ENCODE measurements at places on chromosomes 16 and 17. TPM values are rescaled to one million over a fixed set of nuclear protein-coding genes. Genes with fewer than 3 reads are reported as not detected.

- no peak for DNase-seq
Observed at GRCh38 chr17:49341356-49341755, 20.7 kb downstream of the ZNF652 start.

GRCh38 chr17:65061646-65062045, 5.1 kb upstream of the GNA13 start:
- DNase-seq, result no peak

- DNase-seq, result no peak
Observed at GRCh38 chr16:89049484-89050118, 44.1 kb upstream of the ACSF3 start.

DNA sequence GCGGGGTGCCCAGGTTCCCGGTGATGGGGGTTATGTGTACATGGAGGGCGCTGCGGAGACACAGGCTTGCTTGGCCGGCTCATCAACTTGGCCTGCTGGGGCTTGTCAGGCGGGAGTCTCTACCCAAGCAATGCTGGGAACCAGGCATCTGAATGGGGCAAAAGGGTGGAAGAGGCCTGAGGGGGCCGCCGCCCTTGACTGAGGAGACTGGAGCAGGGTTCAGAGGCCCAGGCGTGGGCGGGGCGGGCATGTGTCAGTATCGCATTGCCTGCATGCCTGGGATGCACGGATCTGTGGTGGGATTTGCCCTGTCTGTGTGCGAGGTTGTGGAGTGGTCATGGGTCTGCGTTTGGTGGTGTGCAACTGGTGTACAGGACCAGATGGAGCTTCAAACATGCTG, 21.1 kb downstream of the ARHGAP23 start:
- DNase-seq, result no peak

GRCh38 chr16:920051-920681, 50.6 kb downstream of the LMF1 start:
- no peak for DNase-seq

NT5M gene
- total RNA-seq, result 2.7 TPM

- no peak for DNase-seq
Observed at GRCh38 chr17:1588821-1589585, 26.4 kb upstream of the PITPNA start.

DNA sequence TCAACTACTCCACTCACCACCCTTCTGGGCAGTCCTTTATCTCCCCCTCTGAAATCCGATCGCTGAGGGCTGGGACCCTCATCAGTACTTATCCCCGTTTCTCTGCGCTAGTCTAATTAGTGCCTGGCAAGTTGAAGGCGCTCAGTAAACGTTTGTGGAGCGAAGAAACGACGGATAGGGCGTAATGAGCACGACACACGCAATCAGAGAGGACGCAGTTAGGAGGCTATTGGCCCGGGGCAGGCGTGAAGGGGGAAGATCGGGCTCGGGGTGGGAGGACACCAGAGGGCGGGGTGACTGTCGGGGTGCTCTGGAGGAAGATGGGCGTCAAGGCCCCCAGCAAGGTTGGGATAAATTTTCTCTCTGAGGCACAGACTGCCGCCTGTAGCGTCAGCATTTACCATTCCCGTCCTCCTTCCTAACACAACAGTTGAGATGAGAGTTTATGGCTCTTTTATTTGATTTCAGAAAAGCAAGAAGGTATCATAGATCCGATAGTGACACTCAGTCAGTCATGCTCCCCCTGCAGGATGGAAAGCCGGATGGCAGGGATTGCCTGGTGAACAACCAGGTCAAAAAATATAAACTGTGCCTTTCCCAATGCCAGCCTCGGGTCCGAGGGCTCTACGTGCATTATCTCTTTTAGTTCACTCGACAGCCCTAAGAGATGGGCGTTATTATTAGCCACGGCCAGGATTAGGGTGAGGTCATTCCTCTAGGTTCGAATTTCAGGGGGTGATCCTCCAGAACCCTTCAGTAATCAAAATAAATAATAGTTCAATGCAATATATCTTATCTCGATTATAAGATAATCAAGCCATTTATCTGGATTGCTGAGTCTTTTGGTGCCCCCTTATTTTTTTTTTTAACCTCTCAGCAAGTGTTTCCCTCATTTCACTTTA, 9.5 kb upstream of the ARL4D start:
- DNase-seq, result peak; percentile 42

FOXJ1 gene
- 0.39 TPM for total RNA-seq

STH gene
- total RNA-seq, result not detected

DNA sequence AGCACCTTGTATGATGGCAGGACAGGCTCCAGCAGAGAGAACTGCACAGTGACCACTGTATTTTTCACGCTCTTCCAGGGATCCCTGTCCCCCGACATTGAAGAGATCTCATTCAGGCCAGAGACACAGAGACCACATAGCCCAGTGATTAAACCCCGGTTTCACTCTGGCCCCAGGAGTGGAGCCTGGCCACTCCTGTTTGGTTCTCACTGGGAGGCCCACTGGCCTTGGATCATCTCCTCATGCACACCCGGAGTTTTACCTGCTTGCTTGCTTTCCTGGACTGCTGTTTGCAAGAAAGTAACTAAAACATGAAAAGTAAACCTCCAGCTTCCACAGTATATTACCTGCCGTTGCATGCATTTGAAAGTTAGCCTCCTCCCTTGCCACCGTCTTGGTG, 13.2 kb upstream of the CLEC18C start:
- DNase-seq, result no peak

DNA sequence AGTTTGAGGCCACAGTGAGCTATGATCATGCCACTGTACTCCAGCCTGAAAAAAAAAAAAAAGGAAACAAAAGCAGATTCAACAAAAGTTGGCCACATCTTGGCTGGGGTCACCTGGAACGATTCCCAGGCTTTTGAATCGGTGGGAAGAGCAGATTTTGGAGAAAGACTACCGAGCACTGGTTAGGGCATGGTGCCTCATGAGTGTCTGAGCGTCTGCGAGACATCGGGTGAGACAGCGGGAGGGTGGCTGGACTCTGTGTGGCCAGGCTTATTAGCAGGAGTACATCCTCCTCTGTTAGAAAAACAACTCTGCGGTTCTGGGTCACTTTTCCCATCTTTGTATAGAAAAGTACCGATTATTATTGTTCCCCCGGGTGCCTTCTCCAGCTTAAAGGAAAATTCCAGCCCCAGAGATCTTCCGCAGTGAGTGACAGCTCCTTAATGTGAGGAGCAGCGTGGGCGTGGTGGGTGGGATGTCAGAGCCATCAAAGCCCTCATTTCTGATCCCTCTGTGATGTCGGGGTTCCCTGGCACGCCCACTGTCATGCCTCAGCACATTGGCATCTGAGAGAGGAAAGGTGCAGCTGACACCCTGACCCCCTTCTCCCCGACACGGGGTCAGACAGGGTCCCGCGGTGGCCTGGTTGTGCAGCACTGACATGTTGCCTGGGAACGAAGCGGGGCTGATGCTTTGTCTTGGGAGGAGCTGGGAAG, 6.9 kb downstream of the RGS9 start:
- DNase-seq, result no peak

DNA sequence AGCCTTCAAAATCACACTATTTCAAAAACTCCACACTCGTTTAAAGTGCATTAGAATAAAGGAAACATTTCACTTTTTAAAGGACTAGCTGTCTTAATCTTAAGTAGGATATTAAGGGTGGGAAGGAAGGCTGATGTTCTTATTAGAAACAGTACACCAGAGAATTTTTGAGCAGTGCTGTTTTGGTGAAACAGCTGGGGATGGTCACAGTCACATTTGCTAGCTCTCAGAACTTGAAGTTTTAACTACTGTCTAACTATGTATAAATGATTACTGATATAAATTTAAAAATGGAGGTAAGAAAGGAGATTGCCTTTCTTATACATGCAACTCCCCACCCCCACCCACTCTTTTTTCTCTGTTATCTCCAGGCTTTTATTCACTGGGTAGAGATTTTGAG, 38.5 kb upstream of the SLC5A11 start:
- no peak for DNase-seq

EVPLL gene
- total RNA-seq, result not detected

TP53TG3E gene
- total RNA-seq, result not detected

MRPL12 gene
- total RNA-seq, result 84.5 TPM

DNA sequence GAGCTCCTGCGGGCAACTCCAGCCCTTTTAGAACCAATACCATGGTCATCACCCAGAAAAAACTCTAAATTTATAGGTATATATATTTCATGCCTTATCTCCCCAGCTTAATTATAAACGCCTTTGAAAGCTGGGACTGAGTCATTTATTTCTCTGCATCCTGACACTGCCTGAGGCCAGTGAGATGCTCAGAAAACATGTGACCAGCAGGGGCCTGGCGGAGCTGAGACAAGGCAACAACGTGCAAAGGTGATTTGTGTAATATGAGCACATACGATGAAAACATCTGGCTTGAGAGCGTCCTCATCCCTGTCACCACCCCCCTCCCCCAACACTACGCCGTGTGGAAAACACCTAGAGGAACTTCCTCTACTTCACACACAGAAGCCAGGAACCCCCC, 22.7 kb downstream of the NXN start:
- DNase-seq, result no peak

ADAD2 gene
- 0.06 TPM for total RNA-seq

DNA sequence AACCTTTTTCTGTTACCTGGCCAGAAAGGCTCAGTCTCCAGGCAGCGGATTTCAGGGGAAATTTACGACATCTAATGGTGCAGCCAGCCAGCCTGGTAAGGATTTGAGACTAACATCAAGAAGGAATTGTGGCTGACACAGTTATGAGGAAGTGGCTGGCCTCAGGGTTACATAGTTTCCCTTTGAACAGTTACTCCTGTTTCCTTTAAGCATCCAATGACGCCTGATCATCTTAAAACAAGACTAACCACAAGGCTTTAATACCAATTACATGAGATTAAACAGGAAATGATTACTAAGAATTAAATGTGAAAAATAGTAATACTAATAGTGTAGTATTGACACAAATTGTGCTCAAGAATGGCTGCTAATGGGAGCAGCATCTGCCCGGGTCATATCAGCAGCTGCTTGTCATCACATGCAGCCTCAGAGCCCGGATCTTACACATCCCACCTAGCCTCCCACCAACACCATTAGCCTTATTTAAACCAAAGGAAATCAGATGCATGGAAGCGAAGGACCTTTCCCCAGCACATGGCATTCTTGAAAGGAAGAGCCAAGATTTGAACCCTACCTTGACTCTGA, 431.8 kb downstream of the PMP22 start:
- no peak for DNase-seq

DNA sequence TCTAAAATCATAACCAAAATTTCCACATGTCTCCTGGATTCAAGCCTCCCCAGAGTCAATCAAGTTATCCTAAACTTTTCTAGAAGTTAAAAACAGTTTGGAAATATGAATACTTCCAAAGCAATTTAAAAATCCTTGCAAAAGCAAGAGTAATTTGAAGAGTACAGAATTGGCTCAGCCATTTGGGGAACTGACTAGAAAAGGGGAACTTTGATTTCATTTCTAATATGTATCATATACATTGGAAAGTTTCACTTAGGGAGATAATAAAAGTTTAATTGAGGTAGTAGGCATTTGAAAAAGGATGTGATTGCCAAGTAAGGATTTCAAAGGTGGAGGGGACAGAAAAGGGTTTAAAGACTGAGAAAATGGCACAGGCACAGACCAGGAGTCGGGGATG, 9.0 kb upstream of the SLFN12L start:
- no peak for DNase-seq

DNA sequence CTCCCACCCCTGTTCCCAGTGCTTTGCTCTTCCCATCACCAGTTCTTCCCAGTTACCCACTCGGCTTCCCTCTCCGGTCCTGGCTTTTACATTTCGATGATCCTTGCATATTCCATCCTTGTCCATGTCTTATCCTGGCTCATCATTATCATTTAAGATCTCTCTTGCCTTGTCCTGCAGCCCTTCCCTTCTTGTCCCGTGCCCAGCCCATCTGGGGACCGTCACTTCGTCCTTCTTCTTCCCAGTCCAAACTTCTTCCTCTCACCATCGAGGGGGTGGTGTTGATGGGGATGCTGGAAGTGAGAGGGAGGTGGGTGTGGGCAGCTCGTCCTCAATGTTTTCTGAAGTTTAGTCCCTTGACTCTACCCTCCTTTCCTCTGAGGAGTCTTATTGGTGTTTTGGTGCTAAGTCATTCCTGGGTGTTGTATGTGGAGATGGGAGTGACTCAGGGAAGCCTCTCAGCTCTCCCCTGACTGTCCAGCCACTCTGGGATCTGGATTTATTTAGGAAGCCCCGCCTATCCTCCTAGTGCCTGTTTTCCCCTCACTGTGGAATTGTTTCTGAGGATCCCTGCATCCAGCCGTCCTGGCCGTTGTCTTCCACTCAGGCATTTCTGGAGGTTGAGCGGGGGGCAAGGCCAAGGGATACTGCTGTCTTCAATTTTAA, 975 bp downstream of the SNX29 start:
- DNase-seq, result no peak

IGFBP4 gene
- total RNA-seq, result 577 TPM

CDK10 gene
- total RNA-seq, result 36.9 TPM

GRCh38 chr17:19592316-19592715, 56.2 kb upstream of the ALDH3A2 start:
- no peak for DNase-seq

- no peak for DNase-seq
Observed at GRCh38 chr16:75322740-75323139, 71.3 kb upstream of the BCAR1 start.

DNA sequence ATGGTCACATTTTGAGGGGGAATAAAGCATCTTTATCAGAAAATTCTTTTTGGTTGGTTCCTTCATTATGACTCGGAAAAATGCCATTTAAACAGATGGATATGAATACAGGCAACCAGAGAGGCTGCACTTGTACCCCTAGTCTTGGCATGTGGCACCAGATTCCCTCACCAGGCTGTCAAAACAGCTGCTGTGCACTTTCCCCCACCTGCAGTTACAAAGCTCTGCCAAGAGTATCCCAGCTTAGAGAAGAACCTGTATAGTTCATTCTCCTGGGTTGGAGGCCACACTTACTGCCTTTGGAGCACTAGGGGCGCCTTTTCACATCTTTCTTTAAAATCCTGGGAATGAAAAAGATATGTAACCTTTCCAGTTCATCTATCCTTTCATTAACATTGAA, 190.3 kb downstream of the KIF2B start:
- DNase-seq, result no peak

- no peak for DNase-seq
Observed at GRCh38 chr17:73166731-73167581, 2.1 kb downstream of the SSTR2 start.

- no peak for DNase-seq
Observed at GRCh38 chr17:80740141-80740540, 195.5 kb downstream of the RPTOR start.

UNC13D gene
- 1.6 TPM for total RNA-seq

- no peak for DNase-seq
Observed at GRCh38 chr17:37134050-37134449, 185.3 kb downstream of the AATF start.

- no peak for DNase-seq
Observed at GRCh38 chr17:62101090-62101489, 36.0 kb upstream of the MED13 start.

DNA sequence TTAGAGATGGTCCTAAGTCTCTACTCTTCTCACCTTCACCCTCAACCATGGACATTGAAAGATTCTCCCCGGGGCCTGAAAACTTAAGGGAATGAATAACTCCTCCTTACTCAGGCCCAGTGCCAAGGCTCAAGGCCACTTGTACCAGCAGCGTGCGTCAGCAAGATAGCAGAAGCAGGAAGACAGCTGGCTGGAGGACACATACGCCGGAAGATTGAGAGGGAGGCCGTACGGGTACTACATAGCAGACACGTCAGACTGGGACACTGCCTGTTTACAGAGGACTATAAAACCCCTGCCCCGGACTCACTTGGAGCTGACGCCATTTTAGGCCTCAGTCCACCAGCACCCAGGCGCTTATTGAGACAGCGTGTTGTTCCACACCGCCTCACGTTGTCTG, 75.8 kb upstream of the MED13 start:
- DNase-seq, result no peak

- peak; percentile 7 for DNase-seq
Observed at GRCh38 chr17:33049781-33050414, 58.3 kb downstream of the SPACA3 start.

GRCh38 chr16:784431-784830, 3.8 kb downstream of the RPUSD1 start:
- DNase-seq, result no peak
